Activated CD4-positive, alpha-beta T cell treated with anti-CD3 and anti-CD28 coated beads, Interleukin-10, Interleukin-2, amounts not matched to agents 100 ng/mL and 50 ng/mL, durations not matched to agents 16 hours and 8 hours (primary cell): ENCODE measurements at places on chromosomes 5 and 9.
A peak's percentile ranks its signal among the peaks of the same experiment; 100 is the strongest.

GRCh38 chr5:67643536-67643935 lies 446.9 kb upstream of the CD180 start:
- no peak for DNase-seq

DNA sequence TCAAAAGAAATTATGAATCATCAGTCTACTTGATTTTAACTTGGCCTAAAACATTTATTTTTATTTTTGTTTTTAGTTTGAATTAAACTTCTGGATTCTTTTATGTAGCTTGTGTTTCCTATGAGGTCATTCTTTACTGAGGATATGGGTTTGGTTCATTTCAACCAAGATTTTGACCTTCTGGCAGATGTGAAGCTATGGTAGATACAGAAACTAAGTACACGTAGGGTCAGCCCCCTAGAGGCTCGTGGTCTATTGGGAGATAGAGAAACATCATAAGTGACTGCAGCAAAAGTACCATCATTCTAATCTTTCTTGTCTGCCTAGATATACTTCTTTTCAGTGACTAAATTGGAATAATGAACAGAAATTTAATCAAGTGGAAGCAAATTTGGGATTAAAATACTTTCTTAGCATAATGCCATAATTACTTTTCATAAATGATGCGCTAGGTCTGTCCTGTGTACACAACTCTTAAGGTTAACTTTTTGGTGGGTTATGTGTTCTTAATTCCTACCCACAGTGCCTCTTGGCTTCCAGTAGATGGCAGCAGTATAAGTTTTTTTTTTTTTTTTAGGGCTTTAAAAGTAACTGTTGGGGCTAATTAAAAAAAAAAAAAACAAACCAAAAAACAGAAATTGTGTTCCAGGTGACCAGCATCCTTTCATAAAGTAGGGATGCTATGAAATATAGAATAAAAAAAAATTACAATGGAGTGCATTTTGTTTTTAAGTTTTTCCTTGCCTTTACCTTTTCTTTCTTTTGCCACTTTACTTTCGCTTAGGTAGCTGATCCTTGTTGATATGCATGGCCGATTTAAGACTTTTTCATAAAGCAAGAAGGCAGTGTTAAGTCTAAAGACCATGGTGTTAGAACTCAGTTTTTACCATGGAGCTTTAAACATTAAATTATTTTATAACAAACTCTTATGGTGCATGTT lies 49.9 kb downstream of the LRRTM2 start:
- peak; percentile 16 for DNase-seq

GRCh38 chr9:38333047-38333446 lies 59.5 kb upstream of the ALDH1B1 start:
- DNase-seq: no peak

DNA sequence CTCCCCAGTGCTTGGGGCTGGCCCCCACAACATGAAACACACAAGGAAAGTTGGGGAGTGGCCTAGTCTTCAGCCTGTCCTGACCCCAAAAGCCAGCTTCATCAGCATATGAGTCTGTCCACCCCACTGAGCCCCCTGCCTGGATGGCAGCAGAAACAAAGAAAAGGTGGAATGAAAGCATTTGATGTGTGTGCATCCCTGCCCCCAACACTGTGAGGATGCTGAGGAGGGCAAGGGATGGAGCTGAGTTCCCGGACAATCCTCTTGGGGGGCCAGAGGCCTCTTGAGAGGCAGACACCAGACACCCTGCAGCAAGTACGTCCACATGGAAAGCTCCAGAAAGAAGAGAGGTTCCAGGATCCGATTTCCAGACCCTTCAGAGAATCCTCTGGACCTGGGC lies 113.5 kb upstream of the PPP1R26 start:
- no peak for DNase-seq

DNA sequence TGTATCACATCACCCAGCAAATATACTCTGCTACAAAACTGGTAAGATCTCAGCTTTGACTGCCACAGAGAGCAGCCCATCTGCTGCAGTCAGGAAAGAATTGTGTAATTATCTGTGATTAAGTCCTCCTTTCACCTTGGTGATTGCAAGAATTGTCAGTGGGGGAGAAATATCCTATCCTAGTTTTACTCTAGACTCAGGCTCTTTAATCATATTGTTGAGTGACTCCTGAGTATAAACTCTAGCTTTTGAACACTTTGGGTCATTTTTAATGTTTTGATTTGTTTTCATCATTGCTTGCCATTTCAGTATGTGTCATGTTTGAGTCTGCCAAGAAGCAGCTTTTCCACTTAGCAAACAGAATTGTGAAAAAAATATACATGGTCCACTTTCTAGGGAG lies 32.1 kb downstream of the VCAN start:
- DNase-seq: no peak

DNA sequence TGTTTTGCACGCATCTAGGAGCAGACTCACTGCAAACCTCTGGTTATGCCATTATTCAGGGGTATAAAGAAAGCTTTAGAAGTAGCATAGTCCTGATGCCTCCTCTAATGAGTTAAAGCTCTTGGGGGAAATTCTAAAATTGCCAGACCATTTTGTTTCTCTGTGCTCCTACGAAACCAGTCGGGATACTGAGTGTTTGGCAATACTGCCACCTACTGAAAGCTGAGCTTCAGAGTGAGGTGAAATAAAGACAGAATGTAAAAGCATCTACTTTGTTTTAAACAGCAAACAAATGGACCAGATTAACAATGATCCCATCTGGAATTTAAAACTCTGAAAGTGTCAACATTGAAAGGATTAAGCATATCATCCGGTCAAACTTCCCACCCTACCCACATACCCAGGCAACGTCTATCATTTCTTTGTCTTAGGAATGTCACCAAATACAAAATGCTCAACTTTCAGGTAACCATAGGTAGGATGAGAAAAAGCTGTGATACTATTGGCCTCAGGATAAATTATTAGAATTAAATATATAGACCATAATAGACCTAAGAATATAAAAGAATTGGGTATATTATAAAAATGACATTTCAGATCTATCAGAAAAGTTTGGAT lies 77.8 kb upstream of the SHISAL2B start:
- peak; percentile 34 for DNase-seq
